ENCODE measurements at places on chromosomes 1 and 21.
A peak's percentile ranks its signal among the peaks of the same experiment; 100 is the strongest.

GRCh38 chr1:155277902-155278688 is 832 bp downstream of the HCN3 start:
- DNase-seq, result peak; percentile 48

DNA sequence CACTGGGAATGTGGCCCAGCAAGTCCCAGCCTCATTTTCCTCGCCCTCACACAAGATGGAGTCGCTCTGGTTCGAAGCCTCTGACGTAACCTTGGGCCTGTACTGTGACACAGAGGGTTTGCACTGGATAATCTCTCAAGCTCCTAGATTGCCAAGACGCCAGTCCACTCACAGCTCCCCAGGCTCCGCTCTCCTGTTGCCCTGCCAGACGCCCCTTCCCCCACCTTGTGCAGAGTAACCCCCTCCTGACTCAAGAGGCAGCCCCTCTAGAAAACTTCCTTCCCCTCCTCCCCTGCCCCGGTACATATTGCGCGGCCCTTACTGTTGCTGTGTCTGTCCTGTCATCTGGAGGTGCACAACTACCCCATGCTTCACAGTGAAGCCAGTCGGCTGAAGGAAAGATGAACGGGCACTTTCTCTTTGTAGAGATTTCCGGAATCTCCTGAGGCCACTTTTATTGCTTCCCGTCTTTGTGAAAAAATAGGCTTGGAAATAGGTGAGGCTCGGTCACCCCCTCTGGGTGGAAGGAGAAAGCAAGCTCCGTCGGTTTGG is 981 bp upstream of the KIAA1614 start:
- DNase-seq, result no peak

DNA sequence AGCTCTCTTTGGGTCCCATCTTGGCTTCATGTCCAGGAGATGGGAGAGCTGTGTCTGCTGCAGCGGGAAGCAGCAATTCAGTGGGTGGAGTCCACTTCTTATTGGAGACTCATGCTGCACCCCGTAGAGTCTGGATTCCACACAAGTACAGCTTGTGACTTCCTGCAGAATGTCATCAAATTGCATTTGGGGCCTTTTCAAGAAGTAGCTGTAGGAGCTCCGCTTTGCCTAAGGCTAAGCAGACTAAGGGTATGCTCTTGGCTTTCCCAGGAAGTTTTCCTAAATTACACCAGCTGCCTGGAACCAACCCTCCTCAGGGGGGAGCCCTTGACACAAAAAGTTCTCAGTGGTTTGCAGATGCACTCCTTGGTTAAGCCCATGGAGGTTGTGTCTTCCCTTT is 5.7 kb upstream of the MOB3C start:
- DNase-seq, result no peak

- no peak for DNase-seq
Measured at GRCh38 chr1:204741440-204741839, 55.9 kb upstream of the LRRN2 start.

- peak; percentile 51 for DNase-seq
Measured at GRCh38 chr1:167059045-167059808, 30.9 kb downstream of the GPA33 start.

GRCh38 chr1:59215766-59216291 is 81.1 kb upstream of the FGGY start:
- no peak for DNase-seq

DNA sequence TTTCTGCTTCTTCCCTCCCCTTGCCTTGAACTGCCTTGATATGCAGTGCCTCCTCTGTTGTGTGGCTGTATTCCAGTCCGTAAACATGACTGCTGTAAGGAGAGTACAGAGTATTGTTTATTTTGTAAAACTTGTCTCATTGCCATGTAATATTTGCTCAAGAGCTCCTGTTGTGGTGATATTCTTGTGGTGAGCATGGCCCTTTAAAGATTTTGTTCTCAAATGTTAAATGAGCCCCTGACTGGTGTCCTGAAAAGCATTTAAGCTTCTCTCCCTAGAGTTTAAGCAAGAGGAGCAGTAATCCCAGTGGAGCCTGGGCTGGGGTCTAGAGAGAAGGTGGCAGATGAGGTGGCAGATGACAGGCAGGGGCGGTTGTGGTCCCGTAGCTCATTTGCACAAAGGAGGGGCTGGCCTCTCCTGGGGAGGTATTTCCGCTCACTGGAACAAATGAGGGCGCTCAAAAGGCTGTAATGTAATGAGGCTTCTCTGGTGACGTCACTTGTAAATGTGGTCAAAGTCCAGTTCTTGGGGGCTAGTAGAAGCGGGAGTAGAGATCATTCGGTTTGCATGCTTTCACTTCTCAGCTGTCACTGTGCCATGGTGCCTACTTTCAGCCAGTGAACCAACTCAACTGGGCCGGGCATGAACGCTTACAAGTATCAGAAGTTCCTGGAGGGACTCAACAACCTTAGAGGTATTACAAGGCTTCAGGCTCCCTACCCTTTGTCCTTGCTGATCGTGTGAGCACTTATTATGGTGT is 46.0 kb upstream of the MACF1 start:
- DNase-seq, result no peak

DNA sequence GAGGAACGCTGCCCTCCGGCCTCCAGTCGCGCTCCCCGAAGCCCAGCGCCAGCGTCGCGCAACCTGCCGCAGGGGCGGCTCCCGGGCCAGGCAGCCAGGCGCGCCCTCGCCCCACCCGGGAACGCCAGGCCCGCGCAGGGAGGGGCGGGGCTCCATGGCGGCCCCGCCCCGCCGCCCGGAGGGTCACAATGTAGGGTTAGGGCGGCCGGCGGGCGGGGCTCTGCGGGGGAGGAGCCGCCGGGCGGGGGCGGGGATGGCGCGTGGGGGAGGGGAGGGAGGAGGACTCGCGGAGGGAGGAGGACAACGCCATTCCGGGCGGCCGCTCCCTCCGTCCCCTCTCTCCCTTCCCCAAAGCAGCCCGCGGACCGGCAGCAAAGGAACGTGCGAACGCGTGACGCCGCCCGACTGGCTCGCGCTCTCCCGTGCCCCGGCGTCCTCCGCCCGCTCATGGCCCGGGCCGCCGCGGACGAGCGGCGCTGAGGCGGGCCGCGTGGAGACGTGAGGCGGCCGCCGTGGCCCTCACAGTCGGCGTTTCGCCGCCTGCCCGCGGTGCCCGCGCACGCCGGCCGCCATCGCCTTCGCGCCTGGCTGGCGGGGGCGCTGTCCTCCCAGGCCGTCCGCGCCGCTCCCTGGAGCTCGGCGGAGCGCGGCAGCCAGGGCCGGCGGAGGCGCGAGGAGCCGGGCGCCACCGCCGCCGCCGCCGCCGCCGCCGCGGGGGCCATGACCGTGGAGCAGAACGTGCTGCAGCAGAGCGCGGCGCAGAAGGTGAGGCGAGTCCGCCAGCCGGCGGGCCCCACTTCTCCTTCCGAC is at the start of gene USP25:
Gene USP25, plus strand, starts transcription at position 309 of the 810 bp plus-strand sequence. Its CDS starts 412 bp downstream, at position 721.
- peak; percentile 81 for DNase-seq

- DNase-seq, result no peak
Measured at GRCh38 chr1:230661976-230662375, 19.7 kb downstream of the COG2 start.

GRCh38 chr1:155070721-155071569 is 7.4 kb downstream of the EFNA4 start:
- peak; percentile 56 for DNase-seq

- DNase-seq, result no peak
Measured at GRCh38 chr1:220511179-220511578, 16.8 kb upstream of the MARK1 start.

- no peak for DNase-seq
Measured at GRCh38 chr1:95057351-95057750, 15.4 kb downstream of the ALG14 start.

DNA sequence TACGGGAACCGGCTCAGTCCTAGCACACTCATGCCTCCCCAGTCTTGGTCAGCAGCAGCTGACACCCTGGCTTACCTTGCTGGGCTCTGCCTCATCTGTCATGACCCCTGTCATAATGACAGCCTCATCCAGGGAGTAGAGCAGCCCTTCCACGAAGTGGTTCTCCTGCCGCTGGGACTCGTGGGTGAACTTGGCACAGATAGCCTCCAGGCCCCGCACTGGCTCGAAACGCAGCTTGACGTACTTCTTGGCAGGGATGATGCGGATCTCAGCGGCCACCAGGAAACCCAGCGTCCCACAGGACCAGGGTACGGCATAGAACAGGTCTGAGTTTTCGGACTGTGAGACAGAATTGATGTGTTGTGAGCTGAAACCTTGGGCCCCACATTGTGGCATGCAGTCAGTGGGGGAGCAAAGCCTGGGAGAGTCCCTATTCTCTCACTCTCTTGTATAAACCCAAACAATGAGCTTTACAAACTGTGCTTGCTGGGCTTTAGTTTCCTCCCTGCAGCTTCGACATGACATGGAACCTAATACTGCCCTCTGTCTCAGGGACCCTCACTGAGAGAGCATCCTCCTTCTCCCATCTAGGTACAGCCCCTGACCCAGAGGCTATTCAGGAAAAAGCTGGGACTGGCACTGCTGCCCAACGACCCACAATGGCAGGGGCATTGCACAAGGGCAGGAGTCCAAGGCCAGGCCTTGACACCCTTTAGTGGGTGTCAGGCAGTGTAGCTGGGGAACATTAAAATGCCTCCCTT is 15.5 kb downstream of the DHCR24 start:
- DNase-seq, result no peak

DNA sequence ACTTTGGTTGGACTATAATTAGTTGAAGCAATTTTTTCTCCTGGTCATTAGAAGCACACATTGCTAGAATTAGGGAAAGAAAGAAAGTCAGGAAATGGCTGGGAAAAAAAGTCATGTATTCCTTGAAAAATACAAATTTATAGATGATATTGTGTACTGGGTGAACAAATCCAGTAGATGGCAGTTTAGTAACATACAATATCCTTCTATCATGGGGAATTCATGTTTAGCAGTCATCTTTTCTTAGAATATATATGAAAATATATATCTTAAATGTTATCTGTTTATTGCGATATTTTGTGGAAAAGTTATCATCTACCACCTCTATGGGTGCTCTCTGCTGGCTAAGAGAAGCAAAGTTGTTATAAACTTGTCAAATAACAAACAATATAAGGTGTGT is 13.1 kb upstream of the ZRANB2 start:
- DNase-seq, result no peak

DNA sequence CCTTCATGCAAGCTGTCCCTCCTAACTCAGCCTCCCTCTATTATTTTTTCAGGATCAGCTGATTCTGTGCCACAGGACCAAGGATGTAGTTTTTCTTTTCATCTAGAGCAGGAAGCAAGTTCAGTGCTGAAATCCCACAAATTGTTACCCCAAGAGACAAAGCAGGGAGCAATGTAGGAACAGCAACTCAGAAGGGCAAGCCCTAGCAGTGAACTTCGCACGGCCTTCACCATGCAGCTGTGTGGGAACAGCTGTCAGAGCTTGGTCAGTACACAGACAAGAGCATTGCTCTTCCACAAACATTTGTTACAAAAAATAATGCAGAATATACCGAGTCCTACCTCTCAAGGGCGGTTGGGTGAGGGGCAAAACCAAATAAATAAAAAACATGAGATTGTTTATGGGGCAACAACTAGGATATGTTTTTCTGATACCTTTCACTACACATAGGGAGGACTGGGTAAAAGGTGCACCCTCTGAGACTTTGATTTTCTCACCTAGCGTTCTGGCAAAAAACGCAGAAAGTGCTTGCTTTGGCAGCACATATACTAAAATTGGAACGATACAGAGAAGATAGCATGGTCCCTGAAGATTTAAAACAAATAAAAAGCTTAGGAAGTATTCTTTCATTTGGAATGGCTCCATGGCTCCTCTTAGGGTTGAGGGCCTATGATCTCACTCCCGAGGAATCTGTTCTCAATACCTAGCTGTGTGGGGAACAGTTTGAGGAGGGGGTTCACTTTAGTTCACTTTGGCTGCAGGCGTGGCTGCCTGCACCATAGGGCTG is 37.1 kb upstream of the ANGPTL7 start:
- DNase-seq, result no peak

- no peak for DNase-seq
Measured at GRCh38 chr1:224565186-224565585, 50.9 kb upstream of the CNIH3 start.

GRCh38 chr21:45629046-45629981 is 14.2 kb upstream of the PCBP3 start:
- no peak for DNase-seq

DNA sequence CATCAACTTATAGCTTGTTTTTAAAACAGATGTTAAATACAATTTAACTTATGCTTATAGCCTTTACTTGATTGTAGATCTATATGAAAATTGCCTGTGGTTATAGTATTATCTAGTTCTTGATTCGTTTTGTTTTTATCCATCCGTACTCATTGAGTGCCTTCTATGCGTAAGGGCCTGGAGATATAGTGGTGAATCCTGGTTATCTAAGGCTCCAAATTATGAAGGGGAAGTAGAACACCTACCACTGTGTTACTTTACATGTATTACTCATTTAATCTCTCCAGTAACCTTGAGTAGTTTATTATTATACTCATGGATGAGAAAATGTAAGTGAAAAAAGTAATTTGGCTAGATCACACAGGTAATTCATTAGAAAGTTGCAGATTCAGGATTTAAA is 121.8 kb downstream of the OSBPL9 start:
- DNase-seq, result no peak

GRCh38 chr21:39630191-39630591 is 17.5 kb downstream of the B3GALT5 start:
- DNase-seq, result no peak

- DNase-seq, result no peak
Measured at GRCh38 chr1:86150553-86151055, 6.0 kb downstream of the COL24A1 start.

DNA sequence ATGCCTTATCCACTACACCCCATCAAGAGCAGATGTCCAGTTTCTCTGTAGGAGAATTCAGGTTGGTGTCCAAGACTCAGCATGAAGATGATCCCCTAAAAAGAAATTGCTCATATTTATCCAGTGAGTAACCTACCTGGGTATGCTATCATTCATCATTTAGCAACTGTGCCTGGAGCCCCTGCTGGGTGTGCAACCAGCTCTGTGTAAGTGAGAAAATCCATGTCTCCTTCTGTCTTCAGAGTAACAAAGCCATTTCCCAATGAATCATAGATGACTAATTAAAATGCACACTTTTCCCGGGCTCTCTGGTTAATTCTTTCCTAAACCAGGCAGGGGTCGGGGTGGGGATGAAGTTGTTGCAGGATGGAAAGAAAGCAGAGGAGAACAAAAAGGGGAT is 35.8 kb downstream of the OLFML3 start:
- DNase-seq, result no peak

DNA sequence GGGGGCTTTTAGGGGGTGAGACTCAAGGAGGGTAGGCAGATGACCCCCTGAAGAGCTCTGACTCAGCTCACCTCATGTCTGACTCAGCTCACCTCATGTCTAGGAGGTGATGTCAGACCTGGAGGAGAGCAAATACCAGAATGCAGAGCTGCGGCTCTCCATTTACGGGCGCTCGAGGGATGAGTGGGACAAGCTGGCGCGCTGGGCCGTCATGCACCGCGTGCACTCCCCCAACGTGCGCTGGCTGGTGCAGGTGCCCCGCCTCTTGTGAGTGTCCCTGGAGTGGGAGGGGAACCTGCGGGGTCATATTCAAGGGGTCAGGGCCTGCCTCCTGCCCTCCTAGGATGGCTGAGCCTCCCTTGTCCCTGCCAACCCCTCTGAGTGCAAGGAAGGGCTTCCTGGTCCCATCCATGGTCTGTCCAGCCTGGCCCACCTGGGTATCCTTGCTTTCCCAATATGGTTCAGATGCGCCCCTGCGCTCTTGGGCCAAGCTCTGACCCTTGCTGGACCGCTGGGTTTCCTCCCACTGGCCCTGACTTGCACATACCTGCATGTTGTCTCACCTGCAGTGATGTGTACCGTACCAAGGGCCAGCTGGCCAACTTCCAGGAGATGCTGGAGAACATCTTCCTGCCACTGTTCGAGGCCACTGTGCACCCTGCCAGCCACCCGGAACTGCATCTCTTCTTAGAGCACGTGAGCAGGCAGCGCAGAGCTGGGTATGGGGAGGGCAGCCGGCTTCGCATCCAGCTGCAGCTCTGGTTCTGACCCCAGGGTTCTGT is 9.1 kb downstream of the AMPD2 start:
- DNase-seq, result no peak

- no peak for DNase-seq
Measured at GRCh38 chr1:147756341-147756740, 4.1 kb downstream of the GJA5 start.
